Activated naive CD4-positive, alpha-beta T cell treated with Interleukin-2 at 50 U/mL for 16 hours (primary cell): ENCODE measurements at places on chromosomes 11 and 22.

- no peak for DNase-seq
Observed at GRCh38 chr11:126927623-126928022, 72.9 kb downstream of the KIRREL3 start.

GRCh38 chr11:6571434-6572008, 31.9 kb downstream of the RRP8 start:
- no peak for DNase-seq

DNA sequence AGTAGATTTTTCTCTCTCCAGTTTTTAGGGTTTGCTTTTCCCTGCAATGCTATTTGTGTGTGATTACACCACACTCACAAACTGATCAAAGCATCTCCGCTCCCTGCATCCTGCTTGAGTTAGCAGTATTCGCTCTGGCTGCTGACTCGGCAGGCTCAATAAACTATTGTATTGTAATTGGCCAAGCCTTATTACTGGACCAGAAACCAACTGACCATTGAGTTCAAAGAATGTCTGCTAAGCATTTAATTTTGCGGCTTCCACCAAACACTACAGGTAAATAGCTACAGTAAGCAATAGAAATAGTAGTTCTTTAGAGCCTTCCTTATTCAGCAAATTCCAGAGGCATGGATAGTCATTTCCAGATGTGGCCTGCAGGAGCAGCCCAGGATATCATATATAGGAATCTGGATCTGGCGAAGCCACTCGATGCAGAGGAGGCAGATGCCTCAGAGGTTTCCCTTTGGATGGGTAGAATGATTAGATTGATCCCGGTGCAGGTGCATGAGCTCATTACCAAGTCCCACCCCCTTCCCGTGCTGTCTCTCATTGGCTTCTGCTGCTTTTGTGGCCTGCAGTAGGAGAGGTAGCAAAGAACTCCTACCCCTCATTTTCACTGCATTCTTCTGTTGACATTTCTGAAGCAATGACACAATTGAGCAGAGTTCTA, 77.3 kb downstream of the COMMD9 start:
- DNase-seq, result no peak

GRCh38 chr22:37137903-37138665, 11.6 kb downstream of the IL2RB start:
- DNase-seq, result peak; percentile 52
